ENCODE measurements at places on chromosomes 7 and 10.
A peak's percentile ranks its signal among the peaks of the same experiment; 100 is the strongest.

GRCh38 chr7:50598460-50599343 is 33.5 kb upstream of the DDC start:
- DNase-seq, result no peak

DNA sequence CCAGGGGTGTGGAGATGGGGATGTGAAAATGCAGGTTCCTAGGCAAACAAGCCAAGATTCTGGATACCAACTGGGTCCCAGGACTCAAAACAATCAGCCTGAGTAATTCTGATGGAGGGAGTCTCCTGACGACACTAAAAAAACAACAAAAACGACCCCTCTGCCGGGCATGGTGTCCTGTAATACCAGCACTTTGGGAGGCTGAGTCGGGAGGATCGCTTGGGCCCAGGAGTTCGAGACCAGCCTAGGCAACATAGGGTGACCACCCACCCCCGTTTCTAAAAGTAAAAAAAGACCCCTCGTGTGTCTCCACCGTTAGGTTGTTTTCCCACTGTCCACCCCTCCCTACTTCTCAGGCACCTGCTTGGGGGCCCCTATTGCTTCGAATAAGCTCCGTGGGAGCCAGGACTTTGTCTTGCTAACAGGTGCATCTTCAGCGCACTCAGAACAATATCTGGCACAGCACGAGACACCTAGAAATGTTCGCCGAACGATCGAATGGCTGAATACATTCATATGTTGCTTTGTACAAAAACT is 743 bp upstream of the NRF1 start:
- peak; percentile 4 for DNase-seq

- no peak for DNase-seq
Measured at GRCh38 chr10:71761105-71761511, 12.2 kb downstream of the VSIR start.

DNA sequence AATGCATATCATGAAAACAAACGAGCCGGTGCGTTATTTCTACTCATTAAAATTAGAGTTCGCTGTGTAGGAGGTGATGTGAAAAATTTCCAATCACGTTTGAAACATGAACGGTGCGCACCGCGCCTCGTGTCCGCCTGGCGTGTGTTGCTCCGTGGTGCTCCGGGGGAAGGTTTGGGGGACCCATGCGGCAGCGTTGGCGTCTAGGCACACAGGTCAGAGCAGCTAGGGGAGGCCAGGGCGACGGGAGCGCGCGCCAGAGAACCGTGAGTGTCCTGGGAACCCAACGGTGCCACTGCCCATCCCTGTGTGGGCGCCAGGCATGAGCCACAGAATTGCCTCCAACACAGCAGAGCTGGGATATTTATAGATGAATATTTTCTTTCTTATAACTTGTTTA is 70.6 kb upstream of the ADARB2 start:
- DNase-seq, result no peak

- DNase-seq, result no peak
Measured at GRCh38 chr7:125636320-125636962, 706.8 kb upstream of the POT1 start.

- no peak for DNase-seq
Measured at GRCh38 chr10:60868946-60869345, 75.0 kb downstream of the RHOBTB1 start.

- DNase-seq, result no peak
Measured at GRCh38 chr10:92122941-92123450, 167.9 kb downstream of the CPEB3 start.

- DNase-seq, result peak; percentile 71
Measured at GRCh38 chr7:33904681-33905388, 504 bp upstream of the BMPER start.

Data from fibroblast of skin of back (primary cell).